ENCODE measurements at places on chromosomes 2 and 18.

DNA sequence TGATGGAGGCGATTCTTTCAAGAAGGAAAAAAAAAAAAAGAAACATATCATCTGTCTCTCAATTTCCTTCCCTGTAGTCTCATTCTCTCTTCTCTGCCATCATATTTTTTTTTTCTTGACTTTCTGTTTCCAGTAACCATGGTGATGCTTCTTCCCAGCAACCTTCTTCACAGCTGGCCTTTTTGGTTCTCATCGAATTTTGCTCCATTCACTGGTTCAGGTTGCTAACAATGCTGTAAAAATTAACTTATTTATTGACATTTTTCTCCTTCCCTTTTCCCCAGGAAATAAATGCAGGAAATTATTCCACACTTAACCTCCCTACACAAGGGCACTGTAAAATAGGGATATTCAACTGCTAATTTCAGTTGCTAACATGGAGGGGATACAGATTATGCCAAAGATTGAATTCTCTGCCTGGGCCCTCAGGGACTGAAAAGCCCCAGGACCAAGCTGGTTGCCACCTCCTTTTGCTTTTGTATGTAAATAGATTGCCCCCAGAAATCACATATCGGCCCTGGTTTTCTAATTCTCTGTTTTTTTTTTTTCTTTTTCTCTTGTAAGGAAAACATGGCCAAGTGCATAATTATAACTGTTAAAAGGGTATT lies 154.7 kb downstream of the MAP2 start:
- no peak for DNase-seq

DNA sequence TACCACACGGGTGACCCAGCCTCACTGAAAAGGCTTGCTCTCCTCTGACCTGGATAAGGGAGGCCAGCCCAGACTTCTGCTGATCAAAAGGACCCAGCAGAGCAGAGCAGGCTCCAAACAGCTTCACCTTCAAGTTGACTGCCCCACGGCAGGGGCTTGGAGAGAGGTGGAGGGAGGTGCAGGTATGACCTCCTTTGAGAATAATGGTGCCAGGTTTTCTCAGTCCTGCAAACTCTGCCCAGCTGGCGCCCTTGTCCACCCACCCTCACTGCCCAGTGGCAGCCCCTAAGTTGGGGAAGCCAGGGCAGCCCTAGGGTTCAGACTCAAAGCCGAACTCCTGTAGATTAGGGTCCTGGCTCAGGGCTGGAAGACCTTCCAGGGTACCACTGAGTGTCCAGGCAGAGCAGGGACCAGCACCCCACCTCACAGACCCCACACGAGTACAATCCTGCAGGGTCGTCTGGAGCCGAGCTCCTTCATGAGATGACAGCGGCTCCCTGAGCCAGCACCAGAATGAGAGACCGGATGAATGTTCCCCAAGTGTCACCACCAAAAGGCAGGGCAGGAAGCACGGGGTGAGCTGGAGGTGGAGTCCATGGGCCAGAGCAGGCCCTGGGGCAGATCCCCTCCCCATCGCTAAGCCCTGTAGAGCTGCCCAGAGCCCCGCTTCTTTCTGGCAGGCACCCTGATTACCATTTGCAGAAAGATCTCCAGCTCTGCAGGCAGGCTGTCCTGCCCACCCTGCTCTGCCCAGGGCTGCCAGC lies 3.6 kb upstream of the GPC1 start:
- DNase-seq, result no peak

- no peak for DNase-seq
Measured at GRCh38 chr2:48738806-48739205, 16.7 kb downstream of the LHCGR start.

DNA sequence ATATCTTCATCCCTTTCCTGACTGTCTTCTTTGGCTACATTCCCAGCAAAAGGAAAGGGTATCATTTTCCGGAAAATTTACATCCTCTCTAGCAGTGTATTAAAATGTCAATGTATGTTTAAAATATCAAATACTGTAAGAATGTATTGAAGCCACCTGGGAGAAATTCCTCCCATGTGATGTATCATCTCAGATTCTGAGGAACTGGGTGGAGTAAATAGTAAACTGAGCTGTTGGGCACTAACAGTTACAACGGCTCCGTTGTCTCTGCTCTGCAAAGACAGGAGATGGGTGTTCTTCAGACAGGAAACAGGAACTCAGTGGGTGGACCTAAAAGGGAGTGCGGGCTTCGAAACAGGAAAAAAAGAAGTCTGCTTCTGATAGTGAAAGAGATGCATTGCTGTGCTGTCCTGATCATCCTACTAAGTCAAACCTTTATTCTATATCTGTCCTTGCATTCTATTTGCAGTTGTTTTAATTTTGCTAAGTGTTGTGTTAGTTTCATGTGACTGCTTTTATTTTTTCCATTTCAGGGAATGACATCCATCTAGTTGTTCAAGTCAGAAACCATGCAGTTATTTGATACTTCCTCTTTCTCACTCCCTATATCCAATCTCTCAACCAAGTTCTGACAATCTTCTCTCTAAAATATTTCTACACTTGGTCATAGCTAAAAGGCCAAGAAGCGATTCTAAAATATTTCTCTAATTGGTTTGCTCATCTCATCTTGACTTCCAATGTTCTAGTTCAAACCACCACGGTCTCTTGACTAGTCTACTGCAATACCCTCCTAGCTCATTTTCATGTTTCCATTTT lies 19.4 kb downstream of the DOK1 start:
- DNase-seq, result no peak

DNA sequence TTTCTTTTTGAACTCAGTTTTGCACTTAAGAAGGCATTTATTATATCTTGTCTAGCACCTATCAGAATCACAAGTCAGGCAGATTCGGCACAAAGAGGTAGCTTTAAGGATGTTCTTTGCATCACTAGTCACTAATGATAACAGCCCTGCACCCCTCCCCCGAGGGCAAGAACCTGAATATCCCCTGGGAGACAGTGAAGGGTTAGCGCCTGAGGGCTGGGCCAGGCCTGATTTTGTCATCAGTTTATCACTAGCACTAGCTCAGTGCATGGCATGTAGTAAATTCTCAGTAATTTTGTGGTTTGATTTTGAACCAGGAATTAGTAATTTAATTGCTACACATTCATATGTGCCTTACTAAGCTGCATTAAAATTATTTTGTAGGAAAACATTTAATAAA lies 23.9 kb upstream of the HS6ST1 start:
- DNase-seq, result no peak

- no peak for DNase-seq
Measured at GRCh38 chr2:242058116-242058680, 188.7 kb downstream of the RTP5 start.

DNA sequence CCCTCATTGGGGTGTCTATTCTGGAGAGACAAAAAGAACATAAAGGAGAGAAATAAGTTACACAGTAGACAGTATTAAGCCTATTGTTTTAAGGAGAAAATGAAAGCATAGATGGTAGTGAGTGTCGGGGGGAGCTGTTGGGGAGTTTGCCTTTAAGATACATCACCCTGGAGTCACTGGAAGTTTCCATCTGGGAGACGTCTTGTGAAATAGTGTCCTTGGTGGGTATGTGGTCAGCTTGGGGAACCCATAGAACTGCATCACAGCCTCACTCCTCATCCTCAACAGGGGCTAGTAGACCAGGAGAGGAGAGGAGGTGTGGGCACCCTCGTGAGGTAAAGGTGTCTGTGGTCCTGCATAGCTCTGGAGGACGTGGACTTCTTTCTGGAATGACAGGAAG lies 60.6 kb downstream of the RNF144A start:
- DNase-seq, result no peak

- no peak for DNase-seq
Measured at GRCh38 chr2:176385838-176386237, 116.6 kb downstream of the MTX2 start.

DNA sequence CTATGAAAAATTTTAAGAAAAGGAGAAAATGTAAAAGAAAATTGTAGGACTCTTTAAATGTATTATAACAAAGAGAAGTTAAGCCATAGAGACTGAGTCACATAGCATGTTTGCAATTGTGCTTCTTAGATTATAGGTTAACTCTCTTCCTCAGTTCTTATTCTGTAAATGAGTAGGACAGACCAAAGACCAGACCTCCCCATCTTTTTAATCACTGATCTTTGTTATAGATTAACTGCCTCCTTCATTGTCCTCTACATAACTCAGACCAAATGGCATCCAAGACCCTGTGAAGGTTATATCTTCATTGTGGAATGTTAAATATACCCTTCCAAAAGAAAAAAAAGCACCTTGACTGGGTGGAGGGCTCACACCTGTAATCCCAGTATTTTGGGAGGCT lies 316.9 kb upstream of the LRRTM4 start:
- no peak for DNase-seq

- no peak for DNase-seq
Measured at GRCh38 chr18:71665131-71665530, 879.0 kb downstream of the CBLN2 start.

DNA sequence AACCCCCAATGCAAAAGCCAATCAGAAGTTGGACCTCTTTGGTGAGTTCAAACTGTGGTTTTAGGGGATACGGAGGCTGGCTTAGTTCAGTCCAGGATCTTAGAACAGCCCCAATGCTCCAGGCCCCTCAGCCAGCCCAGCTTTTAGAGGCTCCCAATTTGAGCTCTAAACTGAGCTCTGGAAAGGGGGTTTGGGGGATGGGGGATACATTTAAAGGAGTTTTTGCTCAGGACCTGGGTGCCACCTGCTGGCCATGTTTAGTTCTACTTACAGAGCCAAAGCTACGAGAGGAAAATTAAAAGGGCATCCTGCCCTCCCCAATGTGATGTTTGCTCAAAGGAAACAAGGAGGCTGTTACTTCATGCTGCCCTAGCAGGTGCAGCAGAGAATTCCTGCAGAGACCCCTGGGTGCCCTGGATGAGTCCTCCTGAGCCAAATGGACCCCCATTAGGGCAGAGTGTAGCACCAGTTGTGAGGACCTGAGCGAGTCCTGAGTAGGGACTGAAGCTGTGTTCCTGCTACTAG lies 15.9 kb upstream of the TMEM214 start:
- DNase-seq, result peak; percentile 32

DNA sequence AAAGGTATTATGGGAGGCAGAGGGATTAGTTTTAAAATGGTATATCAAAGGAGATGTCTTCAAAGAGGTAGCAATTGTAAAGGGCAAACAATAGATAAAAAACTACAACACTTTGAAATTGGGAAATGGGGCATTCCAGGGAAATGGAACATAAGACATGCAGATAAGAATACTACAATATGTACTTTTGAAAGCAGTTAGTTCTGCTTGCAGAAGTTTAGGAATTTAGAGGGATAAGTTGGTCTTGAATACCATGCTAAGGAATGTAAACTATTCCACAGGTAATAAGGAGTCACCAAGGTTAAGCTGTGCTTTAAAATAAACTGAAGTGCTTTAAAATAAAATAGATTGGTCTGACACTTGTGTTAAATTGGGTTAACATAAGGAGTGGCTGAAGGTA lies 571.7 kb upstream of the ACVR2A start:
- no peak for DNase-seq

DNA sequence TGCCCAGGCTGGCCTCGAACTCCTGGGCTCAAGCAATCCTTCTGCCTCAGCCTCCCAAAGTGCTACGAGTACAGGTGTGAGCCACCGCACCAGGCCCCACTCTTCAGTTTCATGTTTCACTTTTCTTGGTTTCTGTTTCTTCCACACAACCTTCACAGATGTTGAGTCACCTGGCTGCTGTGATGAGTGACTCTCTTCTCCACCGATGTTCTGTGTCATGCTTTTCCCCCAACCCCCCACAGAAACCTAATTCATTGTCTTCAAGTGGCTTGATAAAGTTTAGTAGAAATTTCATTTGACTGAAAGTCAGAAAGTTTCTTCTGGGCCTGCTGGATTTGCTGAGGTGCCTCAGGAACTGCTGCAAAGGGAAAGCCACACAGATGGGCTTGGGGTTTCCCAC lies 78.5 kb downstream of the SPHKAP start:
- DNase-seq, result no peak

DNA sequence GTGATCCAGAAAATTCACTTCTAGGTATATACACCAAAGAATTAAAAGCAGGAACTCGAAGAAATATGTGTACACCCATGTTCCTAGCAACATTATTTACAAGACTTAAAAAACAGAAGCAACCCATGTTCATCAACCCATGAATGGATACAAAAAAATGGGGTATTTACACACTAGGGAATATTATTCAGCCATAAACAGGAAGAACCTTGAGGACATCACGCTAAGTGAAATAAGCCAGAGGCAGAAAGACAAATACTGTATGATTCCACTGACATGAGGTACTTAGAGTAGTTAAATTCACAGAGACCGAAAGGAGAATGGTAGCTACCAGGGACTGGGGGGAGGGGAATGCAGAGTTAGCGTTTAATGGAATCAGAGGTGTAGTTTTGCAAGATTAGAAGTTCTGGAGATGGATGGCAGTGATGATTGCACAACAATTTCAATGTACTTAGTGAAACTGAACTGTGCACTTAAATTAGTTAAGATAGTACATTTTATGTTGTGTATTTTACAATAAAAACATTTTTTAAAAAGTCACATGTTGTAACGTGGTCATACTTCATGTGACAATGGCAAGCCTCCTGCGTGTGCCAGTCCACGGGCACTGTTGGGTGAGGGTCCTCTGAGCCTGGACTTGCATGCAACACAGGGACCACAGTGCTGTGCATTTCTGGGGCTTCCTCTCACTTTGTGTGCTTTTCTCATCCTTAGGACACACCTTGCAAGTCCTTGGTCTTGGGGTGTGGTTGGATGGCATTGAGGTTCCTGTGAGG lies 206.1 kb upstream of the HDAC4 start:
- no peak for DNase-seq

- DNase-seq, result no peak
Measured at GRCh38 chr18:49733896-49734585, 79.3 kb downstream of the ACAA2 start.

DNA sequence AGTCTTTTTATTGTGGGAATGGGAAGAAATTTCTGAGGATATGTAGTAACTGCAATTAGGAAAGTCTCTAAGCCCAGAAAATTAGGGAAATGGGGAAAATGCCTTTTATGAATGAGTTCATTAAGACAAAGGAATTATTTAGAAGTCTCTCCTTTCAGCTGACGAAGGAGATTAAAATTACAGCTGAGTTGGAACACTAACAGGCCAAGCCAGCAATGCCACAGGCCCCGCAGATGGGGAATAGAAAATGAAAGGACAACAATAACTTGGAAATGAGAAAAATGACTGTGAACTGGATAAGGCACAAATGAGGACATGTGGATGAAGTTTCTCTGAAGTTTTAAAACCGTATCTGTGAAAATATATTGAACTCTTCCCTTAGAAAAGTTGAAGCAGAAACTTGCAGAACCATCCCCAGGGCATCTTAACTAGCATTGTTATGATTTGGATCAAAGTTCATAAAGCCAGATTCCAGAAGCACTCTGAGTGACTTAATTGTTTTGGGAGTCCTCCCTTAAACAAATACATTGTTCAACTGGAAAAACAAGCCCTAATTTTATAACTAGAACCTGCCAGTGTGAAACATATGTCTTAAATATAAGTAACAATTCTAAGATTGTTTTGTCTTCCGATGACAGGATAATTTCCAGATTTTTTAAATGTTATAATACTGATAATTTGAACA lies 51.3 kb downstream of the C2orf76 start:
- DNase-seq, result no peak

GRCh38 chr2:195488567-195488966 lies 168.5 kb upstream of the SLC39A10 start:
- DNase-seq, result no peak

All from activated T-cell treated with anti-CD3 and anti-CD28 coated beads for 1 hour (primary cell).